ENCODE measurements at places on chromosomes 16 and 17.
A peak's percentile ranks its signal among the peaks of the same experiment; 100 is the strongest.

- DNase-seq = no peak
These were observed 20.0 kb downstream of the UNKL start for GRCh38 chr16:1394367-1394951.

DNA sequence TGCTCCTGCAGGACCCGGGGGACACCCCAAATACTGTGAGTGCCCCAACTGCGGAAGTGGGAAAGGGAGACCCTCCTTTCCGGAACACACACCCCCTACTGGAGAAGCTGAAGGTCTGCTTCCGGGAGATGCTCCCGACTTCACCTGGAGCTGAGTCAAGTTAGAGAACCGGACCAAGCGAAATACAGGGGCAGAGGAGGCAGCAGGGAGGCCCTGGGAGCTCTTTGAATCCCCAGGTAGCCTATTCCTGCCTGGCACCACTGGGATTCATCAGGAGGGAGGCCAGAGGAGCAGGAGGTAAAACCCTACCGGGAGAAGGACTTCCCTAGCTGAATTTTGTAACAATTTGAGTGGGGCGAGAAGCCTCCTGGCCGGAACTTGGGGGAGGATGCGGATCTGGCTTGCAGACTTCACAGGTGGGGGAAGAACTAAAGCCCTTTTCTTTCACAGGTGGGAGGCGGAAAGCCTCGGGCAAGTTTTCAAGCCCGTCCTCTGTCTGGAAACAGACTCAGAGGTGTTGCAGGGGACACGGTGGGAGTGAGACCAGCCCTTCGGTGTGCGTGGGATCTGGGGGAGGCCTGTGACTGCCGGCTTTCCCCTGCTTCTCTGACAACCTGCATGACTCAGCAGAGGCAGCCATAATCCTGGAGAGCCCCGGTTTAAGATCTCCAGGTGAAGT lies 22.4 kb upstream of the TEKT1 start:
- no peak for DNase-seq

DNA sequence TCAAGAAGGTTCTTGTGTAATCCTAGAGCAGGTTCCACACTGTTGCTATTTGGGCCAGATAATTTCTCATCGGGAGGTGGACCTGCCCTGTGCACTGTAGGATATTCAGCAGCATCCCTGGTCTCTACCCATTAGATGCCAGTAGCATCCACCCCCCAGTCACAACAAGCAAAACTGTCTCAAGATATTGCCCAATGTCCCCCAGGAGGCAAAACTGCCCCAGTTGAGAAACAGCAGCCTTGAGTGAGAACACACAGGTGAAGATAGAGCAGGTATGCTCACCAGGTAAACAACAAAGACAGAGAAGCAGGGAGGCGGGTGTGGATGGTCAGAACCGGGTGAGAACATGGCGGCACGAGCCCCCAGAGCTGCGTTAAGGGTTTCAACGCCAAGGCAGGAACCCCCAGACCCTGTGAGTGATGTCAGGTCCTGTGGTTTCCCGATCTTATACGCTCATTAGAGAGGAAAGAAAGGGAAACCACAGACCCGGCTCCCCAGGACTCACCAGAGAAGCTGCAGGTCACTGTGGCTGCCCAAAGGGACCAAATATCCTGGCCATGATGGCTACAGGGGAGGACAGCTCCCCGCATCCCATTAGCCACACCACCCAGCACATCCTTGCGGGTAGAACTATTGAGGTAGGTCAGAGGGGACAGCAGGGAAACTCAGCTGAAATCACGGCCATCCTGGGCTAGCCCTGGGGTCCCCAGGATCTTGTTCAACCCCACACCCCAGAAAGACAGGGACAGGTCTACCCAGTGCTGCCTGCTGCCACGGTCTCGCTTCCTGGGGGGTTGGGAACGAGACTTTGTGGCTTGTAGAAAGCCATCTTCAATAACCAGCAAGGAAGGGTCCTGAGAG lies 21.2 kb downstream of the CDC42EP4 start:
- no peak for DNase-seq

- DNase-seq = peak; percentile 54
These were observed 1.4 kb downstream of the CMTM2 start for GRCh38 chr16:66580605-66581209.
